CMK (cell line): ENCODE measurements at places on chromosomes 6 and 20.

DNA sequence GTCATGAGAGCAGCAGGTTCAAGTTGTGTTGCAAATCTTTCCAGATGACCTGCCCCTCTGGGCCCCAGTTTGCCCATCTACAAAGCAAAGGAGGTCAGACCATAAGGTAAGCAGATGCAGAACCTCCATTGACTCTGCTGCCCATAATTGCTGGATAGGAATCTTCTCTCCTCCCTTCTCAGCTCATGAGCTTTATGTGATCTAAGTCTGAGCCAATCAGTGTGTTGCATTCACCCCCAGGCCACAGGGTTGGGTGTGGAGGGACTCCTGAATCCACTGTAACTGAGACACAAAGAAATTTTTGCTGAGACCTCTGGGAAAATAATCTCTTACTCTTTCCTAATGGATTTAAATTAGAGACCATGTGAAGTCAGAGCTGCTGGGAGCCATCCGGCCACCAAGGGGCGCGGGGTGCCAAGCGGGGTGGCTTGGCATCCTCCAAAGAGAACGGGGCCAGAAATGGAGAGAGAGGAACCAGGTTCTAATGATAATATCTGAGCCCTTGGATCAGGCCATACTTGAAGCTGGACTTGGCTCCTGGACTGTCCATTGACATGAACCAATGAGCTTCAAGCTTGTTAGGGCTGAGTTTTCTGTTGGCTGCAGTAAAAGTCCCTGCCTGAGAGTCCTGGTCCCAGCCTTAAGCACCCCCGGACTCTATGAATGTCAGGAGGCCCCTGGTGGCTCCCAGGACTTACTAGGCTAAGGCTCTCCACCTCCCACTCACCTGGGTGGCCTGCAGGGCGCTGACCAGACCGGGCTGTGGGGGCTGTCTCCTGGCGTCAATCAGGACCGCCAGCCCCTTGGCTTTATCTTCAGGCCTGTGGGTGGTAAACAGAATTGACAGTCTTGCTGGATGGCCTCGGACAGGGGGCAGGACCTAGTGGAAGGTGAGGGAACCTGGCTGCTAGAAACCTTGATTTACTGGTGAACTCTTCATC is 32.8 kb downstream of the KIAA1755 start:
- DNase-seq, result no peak

DNA sequence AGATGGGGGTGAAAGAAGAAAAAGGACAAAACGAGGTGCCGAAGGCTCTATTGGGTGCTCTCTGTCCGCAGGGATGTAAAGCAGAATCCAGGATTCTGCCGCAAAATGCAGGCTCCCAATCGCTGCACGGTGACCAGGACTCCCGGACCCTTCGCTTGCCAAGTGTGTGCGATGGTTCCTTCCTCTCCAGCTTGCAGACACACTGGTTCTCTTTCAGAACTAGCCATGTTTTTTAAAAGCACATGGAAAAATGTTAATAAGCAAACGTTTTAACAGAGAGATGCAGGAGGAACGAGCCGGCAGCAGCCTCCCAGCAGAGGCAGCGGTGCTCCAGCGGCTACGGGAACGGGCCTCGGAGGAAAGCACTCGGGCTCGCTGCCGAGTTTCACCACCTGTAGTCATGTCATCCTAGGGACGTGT is 59.6 kb downstream of the ZNF831 start:
- DNase-seq, result no peak

- DNase-seq, result no peak
Measured at GRCh38 chr6:159065759-159066329, 21.1 kb upstream of the TAGAP start.

DNA sequence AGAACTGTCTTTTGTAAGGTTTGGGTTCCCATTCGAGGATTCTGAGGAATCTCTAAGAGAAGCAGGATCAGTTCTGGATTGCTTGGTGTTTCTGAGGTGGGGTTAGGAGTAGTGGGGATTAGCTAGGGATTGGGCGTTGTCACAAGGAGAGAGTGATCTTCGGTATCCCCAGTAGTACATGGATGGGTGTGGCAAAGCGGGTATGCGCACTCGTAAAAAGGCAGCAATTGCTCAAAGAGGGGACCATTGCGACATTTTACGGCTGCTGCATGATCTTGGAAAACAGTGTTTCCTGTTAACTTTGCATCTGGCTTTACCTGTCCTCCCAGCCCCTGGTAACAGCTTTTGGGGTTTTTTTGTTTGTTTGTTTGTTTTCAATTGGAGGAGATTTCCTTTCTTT is 9.7 kb upstream of the ZSCAN9 start:
- no peak for DNase-seq

GRCh38 chr20:45817376-45818194 is 5.1 kb downstream of the UBE2C start:
- DNase-seq, result no peak

DNA sequence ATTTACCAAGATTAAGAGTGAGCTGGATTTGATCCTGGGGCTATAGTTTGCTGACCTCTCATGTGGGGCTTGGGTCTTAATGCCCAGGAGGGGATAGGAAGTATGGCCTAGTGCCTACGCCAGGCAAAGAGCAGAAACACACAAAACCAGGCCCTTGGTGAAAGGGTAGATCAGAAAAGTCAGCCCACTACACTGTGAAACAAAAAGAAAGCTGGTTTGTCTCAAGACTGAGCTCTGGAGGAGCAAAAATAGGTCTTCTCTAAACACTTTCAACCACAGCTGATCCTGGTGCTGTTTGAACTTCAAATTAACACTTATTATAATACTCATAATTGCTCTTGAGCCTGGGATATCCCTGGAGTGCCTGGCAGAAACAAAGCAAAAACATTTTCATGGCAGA is 75.1 kb upstream of the MAP7 start:
- DNase-seq, result no peak

DNA sequence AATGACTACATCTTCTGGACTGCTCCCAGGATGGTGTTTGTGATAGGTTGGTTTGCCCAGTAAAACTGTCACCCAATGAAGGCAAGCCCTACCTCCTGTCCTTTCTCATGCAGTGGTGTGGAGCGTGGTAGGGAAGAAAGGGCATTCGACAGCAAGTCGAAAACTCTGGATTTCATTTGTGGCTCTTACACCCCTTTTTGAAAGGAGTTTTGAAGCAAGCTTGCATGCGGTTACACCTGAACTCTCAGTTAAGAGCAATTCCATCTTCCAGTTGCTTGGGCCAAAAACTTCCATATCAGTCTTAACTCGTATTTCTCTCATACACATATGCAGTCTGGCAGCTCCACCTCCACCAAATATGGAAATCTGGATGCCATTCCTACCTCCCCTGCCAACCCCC is 19.7 kb upstream of the SLC22A2 start:
- DNase-seq, result no peak

DNA sequence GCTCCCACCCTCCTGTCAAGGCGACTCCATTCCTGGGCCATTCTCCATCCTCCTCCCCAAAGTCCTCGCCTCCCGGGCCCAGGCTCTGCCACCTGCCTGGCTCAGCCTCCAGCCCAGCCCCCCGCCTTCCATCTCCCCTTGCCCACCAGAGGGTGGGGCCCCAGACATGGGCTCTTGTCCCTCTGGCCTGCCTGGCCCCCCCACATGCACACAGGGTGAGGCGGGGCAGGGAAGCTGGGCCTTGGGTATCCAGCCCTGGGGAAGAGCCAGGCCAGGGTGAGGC is 95.2 kb downstream of the YTHDF1 start:
- DNase-seq, result no peak

DNA sequence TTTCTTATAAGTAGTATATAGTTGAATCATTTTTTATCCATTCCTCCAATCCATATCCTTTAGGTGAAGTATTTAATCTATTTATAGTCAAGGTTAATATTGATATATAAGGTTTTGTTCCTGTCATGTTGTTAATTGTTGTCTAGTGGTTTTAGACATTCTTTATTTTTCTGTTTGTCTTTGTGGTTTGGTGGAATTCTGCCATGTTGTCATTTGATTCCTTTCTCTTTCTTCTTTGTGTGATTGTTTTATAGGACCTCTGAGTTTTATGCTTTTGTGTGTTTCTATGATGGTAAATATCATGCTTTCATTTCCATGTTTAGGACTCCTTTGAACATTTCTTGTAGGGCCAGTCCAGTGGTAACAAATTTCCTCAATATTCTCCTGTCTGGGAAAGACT is 450.3 kb upstream of the BTBD3 start:
- DNase-seq, result no peak

DNA sequence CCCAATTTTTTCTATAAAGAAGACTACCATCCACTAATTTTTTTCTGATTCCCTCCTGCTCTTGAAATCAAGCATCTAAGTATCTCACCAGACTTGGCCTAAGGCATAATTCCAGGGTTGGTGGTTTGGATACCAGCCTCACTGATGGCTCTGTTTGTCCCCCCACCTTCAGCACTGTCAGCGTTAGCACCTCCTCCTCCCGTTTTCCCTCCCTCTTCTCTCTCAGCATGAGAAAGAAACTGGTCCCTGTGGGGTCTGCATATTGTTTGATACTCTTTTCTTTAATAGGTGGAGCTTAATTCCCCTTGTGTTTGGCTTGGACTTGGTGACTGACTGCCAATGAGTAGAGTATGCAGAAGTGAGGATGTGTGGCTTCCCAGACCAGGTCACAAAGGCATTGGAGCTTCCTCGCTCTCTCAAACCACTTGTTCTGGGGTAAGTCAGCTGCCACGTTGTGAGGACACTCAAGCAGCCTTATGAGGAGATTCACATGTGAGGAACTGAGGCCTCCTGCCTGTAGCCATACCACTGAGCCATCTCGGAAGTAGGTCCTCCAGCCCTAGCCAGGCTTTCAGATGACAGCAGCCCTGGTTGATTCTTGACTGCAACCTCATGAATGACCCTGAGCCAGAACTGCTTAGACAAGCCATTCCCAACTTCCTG is 65.2 kb downstream of the RIOK1 start:
- no peak for DNase-seq

- DNase-seq, result no peak
Measured at GRCh38 chr20:7505152-7505834, 435.0 kb downstream of the HAO1 start.

- no peak for DNase-seq
Measured at GRCh38 chr6:107124934-107125348, 9.6 kb upstream of the BEND3 start.

GRCh38 chr20:38353316-38353715 is 7.0 kb downstream of the LBP start:
- no peak for DNase-seq

- DNase-seq, result no peak
Measured at GRCh38 chr20:5935384-5935783, 14.9 kb downstream of the TRMT6 start.

GRCh38 chr6:74409447-74409846 is 713.4 kb downstream of the CD109 start:
- no peak for DNase-seq

GRCh38 chr20:56348305-56348693 is 10.5 kb upstream of the FAM210B start:
- no peak for DNase-seq

DNA sequence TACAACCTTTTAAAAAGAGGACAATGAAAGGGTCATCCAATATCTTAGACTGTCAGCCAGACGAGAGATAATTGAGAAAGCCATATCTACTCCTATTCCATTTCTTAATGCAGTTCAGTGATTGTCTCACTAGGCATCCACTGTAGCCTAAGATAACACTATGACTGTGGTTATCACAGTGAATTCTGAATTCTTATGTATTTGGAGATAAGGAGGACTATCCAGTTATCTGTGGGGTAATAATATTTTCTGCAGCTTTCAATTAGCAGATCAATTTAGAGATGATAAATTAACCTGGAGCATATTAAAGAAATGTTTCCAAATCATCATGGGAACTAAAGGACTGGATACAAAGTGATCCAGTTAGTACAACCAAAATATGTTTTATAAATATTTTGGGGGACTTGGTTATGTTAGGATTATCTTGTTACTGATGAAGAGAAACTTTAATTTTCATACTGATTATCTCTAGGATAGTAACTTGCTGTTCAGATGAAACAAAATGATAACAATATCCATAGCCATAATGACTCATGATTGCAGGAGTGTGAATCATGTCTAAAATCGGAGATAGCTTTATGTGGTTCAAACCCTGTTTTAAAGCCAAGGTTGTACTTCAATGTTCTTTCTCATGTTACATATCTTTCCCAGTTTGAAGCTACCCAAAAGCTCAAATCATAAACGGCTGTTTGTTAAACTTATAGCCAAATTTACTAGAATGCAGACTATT is 1152.0 kb downstream of the HACE1 start:
- DNase-seq, result no peak

- DNase-seq, result no peak
Measured at GRCh38 chr6:156828280-156828703, 51.1 kb downstream of the ARID1B start.

- DNase-seq, result no peak
Measured at GRCh38 chr6:63689421-63689820, 53.8 kb downstream of the PHF3 start.

DNA sequence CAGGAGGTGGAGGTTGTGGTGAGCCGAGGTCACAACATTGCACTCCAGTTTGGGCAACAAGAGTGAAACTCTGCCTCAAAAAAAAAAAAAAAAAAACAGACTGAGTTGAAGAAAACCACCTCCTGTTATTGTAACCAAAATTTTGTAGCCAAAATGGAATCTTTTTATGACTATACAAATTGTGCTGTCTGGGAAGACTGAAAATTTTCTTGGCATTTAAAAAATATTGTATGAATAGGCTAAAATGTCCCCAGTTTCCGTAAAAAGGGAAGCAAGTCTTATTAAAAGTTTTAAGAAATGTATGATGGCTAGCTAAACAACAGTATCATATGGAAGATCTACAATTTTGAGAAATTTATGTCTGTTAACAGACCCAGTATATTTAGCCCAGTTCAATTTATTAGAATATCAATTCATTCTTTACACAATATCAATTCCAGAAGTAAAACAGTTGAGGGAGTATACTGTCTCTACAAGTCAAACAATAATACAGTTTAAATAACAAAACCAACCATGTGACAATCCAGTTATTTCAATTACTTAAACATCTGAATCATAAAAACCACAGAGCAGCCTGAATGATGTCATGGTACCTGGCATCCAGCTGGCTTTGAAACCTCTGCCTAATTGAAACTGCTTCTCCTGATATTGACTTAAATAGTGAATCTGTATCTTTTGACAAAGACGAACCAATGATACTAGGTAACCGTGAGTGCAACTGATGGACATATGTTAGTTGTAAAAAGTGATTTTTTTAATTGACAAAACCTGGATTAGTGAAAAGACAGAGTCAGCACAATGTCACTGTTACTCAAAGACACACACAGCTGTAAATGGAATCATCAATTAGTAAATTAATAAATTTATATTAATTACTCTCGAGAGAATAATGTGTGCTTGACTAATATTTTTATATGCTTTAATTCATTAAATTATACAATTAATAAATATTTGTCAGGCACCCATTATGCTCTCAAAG is 166.6 kb upstream of the MARCKS start:
- no peak for DNase-seq

GRCh38 chr6:19297880-19298279 is 539.3 kb upstream of the ID4 start:
- DNase-seq, result no peak

- DNase-seq, result no peak
Measured at GRCh38 chr20:32477594-32478512, 107.3 kb downstream of the NOL4L start.

DNA sequence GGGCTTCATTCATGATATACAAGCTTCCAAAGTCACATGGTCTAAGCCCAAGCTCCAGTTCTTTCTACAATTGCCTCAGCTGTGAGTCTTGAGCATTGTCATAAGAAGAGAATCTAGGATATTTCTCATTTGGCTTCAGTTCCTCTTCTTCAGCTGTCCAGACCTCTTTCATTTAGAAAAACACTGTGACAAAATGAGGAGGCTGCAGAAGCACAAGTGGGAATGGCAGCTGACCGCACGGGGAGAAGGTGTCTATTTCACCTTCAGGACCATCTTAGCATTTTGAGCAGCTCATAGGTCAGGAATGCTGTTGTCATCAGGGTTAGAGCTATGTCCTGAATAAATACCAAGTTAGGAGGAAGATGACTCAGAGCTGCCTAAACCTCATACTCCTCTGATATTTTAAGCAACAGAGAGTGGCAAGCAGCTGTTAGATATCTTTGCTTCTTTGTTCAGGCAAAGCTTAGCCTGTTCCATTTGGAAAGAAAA is 390.1 kb upstream of the CITED2 start:
- DNase-seq, result no peak
